ENCODE measurements at places on chromosomes 12 and 14.

- DNase-seq = peak; percentile 8
Measured at GRCh38 chr14:33764876-33765650, 185.8 kb downstream of the EGLN3 start.

GRCh38 chr14:105168496-105168978, at the start of gene JAG2:
Gene JAG2, minus strand, starts transcription at chr14:105168776. Its CDS starts 356 bp downstream, at chr14:105168420.
- no peak for DNase-seq

DNA sequence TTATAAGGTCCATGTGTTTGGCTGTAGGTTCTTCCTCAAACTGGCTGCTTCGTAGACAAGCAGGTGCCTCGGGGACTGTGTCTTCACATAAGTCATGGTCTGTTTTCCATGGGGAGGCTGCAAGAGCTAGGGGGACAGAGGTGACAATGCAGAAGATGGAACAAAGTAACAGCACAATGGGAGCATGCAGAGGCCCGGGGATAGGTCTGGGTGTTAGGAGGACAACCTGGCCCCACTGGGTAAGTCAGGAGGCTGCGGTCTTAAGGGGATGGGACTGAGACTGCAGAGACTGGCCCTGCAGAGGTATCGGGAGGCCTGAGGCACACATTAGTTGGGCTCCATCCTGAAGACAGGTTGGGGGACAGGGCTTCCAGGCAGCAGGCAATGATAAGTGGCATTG, 88.9 kb downstream of the NTF3 start:
- DNase-seq = no peak

DNA sequence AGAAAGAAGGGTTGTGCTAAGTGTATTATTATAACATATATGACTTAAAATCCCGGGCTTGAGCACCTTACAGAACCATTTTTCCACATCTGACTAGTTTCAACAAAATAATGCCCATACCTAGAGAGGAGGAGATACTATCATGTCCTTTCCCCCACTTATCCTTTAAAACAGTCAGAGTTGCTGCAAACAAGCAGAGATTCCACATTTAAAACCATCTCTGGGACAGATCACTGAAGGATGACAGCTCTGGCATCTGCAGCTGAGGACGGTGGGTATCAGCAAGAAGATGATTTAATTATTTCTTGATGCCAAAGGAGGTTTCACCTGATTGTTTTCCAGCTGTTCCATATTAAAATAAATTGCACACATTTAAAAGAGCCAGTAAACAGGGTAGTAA, 328.0 kb upstream of the TMTC1 start:
- no peak for DNase-seq

- DNase-seq = no peak
Measured at GRCh38 chr14:72610831-72611200, 283.1 kb downstream of the DPF3 start.

DNA sequence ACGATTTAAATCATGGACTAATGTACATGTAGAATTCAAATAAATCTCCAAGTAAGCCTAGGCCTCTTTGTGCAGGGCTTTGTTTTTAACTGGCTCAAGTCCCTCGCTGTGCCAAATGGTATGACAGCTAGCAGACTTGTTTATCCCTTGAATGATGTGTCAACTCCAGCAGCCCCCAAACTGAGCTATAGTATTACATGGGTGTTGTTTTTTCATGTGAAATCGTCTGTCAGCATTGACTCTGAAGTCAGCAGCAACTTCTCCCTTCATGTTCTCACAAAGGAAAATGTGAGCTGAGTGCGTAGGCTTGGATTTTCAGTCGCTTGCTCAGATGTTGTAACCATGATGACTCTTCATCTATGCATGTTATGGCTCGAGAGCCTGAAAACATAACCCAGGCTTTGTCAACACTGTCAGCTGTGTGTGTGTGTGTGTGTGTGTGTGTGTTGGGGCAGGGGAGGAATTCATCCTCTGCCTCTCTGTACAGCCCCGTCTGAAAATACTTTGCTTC, 73.3 kb downstream of the PTHLH start:
- peak; percentile 52 for DNase-seq
